ENCODE measurements at places on chromosomes 12 and 14.

DNA sequence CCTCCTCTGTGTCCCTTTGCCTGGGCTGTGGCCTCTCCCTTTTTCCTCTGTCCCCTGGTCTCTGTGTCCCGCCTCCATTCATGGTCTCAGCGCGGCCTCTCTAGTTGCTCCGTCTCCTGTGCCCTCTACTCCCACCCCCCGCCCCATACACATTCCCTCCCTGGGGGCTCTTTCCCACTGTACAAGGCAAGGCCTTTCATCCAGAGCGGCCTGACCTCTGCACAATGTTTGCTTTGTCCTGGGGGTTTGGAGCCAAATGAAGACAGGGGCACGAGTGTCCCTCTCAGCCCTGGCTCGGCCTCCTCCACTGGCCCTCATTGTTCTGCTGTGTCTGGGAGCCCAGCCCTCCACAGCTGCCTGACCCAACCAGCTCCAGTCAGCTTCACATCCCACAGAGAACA lies 678.6 kb downstream of the BCL11B start:
- DNase-seq = no peak

DNA sequence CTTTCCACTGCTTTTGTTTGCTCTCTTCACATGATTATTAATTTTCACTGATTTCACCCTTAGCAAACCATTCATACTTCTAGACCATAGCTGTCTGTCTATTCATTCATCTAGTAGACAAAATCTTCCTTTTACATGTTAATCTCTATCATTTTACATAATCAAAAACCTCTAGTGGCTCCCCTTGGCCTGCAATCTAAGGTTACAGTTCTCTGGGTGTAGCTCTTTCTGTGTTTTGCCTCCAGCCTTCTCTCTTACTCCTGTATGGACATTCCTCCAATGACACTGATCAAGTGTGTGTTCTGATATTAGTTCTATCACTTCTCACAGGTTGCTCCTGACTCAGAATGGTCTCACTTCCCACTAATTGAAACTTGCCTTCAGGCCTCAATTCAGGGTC lies 56.4 kb downstream of the PRKCH start:
- no peak for DNase-seq

DNA sequence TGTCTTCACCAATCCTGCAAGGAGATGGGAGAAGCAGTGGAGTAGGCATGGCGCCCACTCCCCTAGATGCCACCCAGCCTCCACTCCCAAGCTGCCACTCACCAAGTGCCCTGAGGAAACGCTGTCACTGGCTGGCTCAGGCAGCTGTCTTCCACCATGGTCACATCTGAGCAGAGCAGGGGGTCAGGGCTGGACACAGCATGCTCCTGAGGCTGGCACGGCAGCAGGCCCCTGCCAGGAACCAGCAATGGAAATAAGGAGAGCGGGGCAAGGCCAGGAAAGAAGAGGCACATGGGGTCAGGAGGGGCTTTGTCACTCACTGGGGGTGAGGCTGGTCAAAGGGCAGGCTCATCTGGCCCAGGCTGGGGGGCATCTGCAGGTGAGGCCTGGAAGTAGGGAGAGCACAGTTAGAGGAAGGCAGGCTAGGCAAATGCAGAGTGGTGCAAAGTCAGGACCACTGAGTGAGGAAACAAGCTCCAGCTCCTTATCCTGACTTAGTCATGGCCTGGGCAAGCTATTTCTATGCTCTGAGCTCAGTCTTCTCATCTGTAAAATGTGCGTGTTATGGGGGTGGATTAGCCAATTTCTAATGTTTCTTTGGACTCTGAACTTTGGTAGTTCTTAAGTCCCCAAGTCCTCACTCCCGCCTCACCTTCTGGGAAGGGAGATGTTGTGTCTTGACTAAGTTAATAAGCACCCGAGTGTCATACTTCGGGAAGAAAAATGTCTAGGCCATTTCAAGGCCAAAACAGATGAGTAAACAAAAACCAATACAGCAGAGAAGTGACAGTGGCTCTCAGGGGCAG lies 8.0 kb downstream of the NAB2 start:
- no peak for DNase-seq

- DNase-seq = no peak
Measured at GRCh38 chr12:76041406-76041805, 9.8 kb upstream of the PHLDA1 start.

- DNase-seq = no peak
Measured at GRCh38 chr12:96452261-96452922, 37.0 kb upstream of the CFAP54 start.

All from activated T-helper 1 cell treated with anti-CD3 and anti-CD28 coated beads, Interleukin-12 subunit alpha, Interleukin-12 subunit beta, Interleukin-2, Interleukin-4 antibody, amounts not matched to agents 30 ng/mL and 10 ng/mL and 1 ng/mL, durations not matched to agents 14 hours and 24 hours and 36 hours (primary cell).